ENCODE measurements at places on chromosomes 7 and 10.
A peak's percentile ranks its signal among the peaks of the same experiment; 100 is the strongest.

- no peaks in the 10 kb centered on the region for H3K36me3 ChIP-seq
- H3K4me3 ChIP-seq = no peak overlapping the region
- no peak overlapping the region for H3K27ac ChIP-seq
- no peaks in the 10 kb centered on the region for H3K4me1 ChIP-seq
These were observed 116.6 kb upstream of the RSU1 start for GRCh38 chr10:16933783-16934182.

DNA sequence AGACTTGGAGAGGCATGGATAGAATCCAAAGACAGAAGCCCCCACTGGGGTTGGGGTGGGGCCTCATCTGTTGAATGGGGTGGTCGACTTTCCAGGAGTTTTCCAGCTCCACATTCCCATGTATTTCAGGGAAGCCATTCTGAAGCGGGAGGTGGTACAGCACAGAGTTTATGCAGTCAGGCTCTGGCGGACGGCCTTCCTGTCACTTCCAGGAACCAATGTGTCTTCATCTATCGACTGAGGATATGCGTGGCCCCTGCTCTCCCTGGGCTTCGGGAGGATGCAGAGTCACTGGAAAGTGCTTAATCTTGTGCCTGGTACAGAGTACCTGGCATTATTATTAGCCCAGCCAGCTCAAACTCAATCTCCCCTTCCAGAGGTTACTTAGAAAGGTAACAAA, 26.3 kb downstream of the DOCK1 start:
- peak overlapping the region; percentile 48 for H3K27ac ChIP-seq
- H3K36me3 ChIP-seq = peaks cover 11% of the 10 kb centered on the region
- peak overlapping the region; percentile 27 for H3K4me3 ChIP-seq
- H3K27me3 ChIP-seq = no peaks in the 10 kb centered on the region

DNA sequence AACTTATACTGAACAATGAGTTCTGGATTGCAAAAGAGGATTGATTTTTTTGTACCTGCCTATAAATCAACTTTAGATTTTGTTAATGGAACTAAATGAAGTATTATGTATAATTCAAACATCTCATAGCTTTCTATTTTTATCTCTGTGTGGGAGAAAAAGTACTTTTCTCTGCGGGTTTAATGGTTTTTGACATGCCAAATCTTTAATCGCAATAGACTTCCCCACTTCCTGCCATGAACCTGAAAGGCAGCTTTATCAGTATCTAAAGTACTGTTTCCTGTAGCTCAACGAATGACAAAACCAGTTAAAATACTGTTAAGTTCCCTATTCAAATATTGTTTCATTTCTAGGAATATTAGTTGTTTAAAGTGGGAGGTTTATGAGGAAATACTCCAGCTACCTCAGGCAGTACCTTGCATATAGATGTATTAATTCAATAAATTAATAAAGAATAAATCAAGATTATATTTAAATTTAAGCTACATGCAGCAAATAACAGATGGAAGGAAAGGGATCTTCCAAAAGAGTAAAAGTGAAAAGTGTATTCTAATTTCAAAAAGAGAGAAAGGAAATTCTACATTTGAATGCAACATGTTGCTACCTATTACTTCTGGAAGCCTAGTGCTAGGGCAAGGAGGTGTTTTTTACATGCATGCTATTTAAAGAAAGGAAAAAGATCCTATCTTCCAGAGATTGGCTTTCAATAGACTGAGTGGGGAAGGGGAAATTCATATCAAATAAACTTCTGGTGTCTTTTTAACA, 75.9 kb downstream of the SVOPL start:
- H3K36me3 ChIP-seq = no peaks in the 10 kb centered on the region
- H3K27me3 ChIP-seq = no peaks in the 10 kb centered on the region
- H3K4me1 ChIP-seq = no peaks in the 10 kb centered on the region
- no peak for DNase-seq

- H3K36me3 ChIP-seq = no peaks in the 10 kb centered on the region
- DNase-seq = no peak
- peaks cover 16% of the 10 kb centered on the region for H3K4me1 ChIP-seq
- no peaks in the 10 kb centered on the region for H3K27me3 ChIP-seq
- no peak overlapping the region for H3K27ac ChIP-seq
These were observed 77.6 kb downstream of the FBXL13 start for GRCh38 chr7:102996957-102997356.

GRCh38 chr7:7228967-7229366, 46.6 kb downstream of the C1GALT1 start:
- no peaks in the 10 kb centered on the region for H3K27me3 ChIP-seq
- DNase-seq = no peak
- H3K36me3 ChIP-seq = no peaks in the 10 kb centered on the region
- no peaks in the 10 kb centered on the region for H3K4me1 ChIP-seq
- H3K27ac ChIP-seq = no peak overlapping the region

DNA sequence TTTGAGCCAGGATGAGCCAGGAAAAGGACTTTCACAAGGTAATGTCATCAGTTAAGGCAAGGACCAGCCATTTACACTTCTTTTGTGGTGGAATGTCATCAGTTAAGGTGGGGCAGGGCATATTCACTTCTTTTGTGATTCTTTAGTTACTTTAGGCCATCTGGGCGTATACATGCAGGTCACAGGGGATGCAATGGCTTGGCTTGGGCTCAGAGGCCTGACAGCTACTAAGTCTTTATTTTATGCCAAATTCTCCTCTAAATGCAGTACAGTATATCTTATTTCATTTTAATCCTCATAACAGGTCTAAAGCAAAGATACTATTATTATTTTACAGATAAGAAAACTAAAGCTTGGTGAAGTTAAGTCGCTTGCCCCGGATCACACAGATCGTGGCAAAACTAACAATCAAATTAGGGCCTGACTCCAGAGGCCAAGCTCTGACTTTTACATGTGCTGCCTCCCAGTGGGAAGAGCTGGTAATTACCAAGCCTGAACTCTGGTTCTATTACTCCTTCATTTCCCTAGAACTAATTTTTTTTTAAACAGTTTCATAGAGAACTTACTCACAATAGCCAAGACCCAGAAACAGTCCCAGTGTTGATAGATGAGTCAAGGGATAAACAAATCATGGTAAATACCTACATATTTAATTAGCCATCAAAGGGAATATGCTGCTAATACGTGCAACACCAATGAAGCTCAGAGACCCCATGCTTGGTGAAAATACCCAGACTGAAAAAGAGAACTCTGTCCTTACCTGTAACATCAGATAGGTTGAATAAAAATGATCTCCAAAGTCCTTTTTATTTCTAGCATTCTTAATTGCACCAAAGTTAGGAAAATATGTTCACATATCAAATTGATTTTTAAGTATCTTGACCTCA, 35.4 kb downstream of the C7orf25 start:
- H3K36me3 ChIP-seq = no peaks in the 10 kb centered on the region
- no peak overlapping the region for H3K27ac ChIP-seq
- H3K27me3 ChIP-seq = no peaks in the 10 kb centered on the region
- DNase-seq = no peak

DNA sequence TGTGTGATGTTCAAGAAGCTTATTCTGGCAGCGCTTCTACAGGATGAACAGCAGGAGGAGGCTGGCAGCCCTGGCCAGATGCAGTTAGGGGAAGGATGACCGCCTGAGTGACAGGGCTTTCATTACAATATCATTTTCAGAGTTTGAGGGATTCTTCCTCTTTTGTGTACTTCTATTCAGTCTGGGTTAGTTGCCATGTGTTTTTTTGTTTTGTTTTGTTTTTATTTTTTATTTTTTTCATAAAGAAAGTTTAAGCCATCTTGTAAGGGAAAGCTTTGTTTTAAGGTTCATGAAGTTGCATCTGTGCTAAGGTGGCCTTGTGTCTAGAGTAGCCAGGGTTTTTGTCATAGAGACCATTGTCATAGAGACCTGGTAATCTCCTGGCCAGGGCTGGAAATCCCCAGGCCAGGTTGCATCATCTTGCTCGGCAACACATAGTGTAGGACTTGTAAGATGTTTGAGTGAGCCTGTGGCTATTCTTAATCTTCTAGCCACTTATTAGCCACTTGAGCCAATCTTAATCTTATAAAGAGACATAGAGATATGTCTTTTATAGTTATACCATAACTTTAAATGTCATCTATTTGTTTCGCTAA, 230.5 kb upstream of the TMEM229A start:
- no peaks in the 10 kb centered on the region for H3K4me1 ChIP-seq
- no peak overlapping the region for H3K4me3 ChIP-seq
- H3K27ac ChIP-seq = no peak overlapping the region
- no peak for DNase-seq
- H3K27me3 ChIP-seq = no peaks in the 10 kb centered on the region

GRCh38 chr10:18449611-18450026, 201.8 kb downstream of the NSUN6 start:
- H3K4me3 ChIP-seq = no peak overlapping the region
- no peak for DNase-seq
- no peaks in the 10 kb centered on the region for H3K4me1 ChIP-seq
- H3K27me3 ChIP-seq = no peaks in the 10 kb centered on the region

DNA sequence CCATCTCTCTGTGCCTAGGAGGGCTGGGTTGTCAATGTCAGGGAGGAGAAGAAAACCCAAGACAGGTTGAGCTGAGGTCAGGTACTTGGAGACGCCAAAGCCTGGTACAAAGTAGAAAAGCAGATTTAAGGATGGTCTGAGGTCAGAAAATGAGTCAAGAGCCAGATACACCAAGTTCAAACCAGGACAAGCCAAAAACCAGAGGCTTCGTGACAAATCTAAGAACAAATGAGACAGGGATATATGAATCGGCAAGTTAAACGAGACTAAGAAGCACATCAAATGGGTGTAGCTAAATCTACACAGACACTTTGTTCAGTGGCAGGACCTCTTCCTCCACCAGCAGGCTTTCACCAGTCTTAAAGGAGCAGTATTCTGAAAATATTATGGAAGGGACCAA, 34.2 kb downstream of the C7orf33 start:
- no peaks in the 10 kb centered on the region for H3K36me3 ChIP-seq
- no peak for DNase-seq
- peaks cover 13% of the 10 kb centered on the region for H3K4me1 ChIP-seq
- H3K27ac ChIP-seq = no peak overlapping the region
- H3K4me3 ChIP-seq = no peak overlapping the region
- H3K27me3 ChIP-seq = no peaks in the 10 kb centered on the region

GRCh38 chr7:78747592-78747991, 705.9 kb downstream of the MAGI2 start:
- H3K27me3 ChIP-seq = no peaks in the 10 kb centered on the region
- no peak for DNase-seq
- no peak overlapping the region for H3K4me3 ChIP-seq
- H3K4me1 ChIP-seq = no peaks in the 10 kb centered on the region
- no peak overlapping the region for H3K27ac ChIP-seq
- no peaks in the 10 kb centered on the region for H3K36me3 ChIP-seq

- no peaks in the 10 kb centered on the region for H3K27me3 ChIP-seq
- peaks cover 47% of the 10 kb centered on the region for H3K36me3 ChIP-seq
- H3K4me1 ChIP-seq = peaks cover 23% of the 10 kb centered on the region
- DNase-seq = no peak
- H3K4me3 ChIP-seq = no peak overlapping the region
These were observed 2.9 kb upstream of the SPACDR start for GRCh38 chr7:100466653-100467605.

DNA sequence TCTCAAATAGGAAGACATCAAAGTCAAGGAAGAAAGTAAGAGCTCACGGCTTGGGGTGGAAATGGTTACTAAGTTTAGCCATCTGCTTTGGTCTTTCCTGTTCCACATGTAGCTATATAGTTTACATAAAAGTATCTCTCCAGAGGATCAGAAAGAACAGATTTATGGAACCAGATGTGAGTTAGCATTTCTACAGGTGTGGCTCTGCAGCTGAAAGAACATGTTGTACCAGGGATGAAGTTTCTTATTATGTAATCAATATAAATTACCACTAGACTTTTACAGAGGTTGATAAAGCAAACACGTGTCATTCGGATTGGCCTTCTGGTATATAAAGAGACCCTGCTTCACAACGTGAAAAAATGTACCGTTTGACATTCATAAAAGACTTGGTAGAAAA, 19.9 kb downstream of the CALD1 start:
- H3K4me3 ChIP-seq = no peak overlapping the region
- no peak overlapping the region for H3K27ac ChIP-seq

DNA sequence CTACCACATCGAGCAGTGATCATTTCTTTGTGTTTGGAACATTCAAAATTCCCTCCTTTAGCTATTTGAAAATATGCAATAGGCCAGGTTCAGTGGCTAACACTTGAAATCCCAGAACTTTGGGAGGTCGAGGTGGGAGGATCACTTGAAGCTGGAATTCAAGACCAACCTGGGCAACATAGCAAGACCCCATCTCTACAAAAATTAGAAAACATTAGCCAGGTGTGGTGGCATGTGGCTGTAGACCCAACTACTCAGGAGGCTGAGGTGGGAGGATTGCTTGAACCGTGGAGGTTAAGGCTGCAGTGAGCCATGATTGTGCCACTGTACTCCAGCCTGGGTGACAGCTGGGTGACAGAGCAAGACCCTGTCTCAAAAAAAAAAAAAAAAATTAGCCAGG, 15.3 kb upstream of the EXOC4 start:
- no peaks in the 10 kb centered on the region for H3K27me3 ChIP-seq
- H3K4me3 ChIP-seq = no peak overlapping the region
- DNase-seq = no peak
- no peak overlapping the region for H3K27ac ChIP-seq
- no peaks in the 10 kb centered on the region for H3K36me3 ChIP-seq

DNA sequence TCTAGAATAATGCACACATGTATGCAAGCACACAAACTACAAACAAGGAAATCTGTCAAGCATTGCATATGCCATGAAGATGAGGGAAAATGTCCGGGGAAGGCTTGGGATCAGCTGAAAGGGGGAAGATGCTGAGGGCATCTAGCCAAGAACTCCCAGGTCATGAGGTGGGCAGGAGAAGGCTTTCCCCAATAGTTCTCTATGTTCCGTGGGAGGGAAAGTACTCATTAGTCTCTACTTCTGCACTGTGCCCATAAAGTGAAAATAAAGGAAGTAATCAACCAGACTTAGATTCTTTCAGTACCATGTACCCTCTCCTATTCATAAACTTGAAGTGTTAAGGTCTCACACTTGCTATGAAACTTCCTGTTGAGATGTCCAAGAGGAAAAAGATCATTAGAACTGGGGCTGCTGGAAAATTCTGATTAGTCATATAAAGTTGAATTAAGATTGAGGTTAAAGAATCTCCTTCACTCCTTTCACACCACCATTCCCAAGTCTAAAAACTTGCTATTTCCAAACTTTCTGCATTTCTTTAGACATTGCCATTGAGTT, 17.1 kb upstream of the LIPF start:
- no peak overlapping the region for H3K4me3 ChIP-seq
- no peak for DNase-seq
- H3K27me3 ChIP-seq = no peaks in the 10 kb centered on the region
- no peaks in the 10 kb centered on the region for H3K4me1 ChIP-seq
- no peaks in the 10 kb centered on the region for H3K36me3 ChIP-seq

GRCh38 chr10:9554321-9554720, 1463.4 kb upstream of the CELF2 start:
- DNase-seq = no peak
- no peaks in the 10 kb centered on the region for H3K27me3 ChIP-seq
- no peaks in the 10 kb centered on the region for H3K4me1 ChIP-seq
- no peaks in the 10 kb centered on the region for H3K36me3 ChIP-seq

- no peak overlapping the region for H3K4me3 ChIP-seq
- H3K27me3 ChIP-seq = no peaks in the 10 kb centered on the region
- no peak overlapping the region for H3K27ac ChIP-seq
- no peaks in the 10 kb centered on the region for H3K36me3 ChIP-seq
These were observed 49.5 kb downstream of the TMEM168 start for GRCh38 chr7:112740667-112741066.
